Stimulated activated CD4-positive, alpha-beta T cell treated with anti-CD3 and anti-CD28 coated beads, Interleukin-2, amount 100 ng/mL, for 24 hours (primary cell): ENCODE measurements at places on chromosomes 5 and 9.
A peak's percentile ranks its signal among the peaks of the same experiment; 100 is the strongest.

DNA sequence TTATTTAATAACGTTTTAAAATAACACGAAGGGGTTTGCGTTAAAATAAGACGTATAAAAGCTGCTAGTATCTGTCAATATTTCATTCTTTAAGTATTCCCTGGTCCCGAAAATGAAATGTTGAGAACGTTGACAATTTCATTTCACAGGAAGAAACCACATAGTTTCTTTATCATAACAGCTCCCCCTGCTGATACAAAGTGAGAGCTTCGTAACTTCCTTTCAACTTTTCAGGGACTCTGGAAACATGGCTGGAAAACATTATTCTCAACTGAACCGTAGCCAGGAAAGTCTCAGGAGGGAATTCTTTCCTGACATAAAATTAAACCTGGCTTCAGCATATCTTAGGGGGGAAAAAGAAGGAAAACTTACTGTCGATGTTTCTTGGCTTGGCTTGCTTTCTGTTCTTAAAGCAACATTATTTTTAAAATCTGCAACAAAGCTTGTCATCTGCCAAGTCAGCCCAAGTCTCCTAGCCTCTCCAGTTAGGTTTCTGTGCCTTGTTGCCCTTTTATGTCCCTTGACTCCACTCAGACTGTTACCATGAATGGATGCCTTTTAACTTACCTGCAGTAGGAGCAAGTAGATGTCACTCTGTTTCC is 122.9 kb upstream of the DAB2 start:
- DNase-seq: no peak

- DNase-seq: no peak
Measured at GRCh38 chr5:137340881-137341280, 158.2 kb downstream of the SPOCK1 start.

- DNase-seq: no peak
Measured at GRCh38 chr9:110092792-110093191, 115.2 kb downstream of the C9orf152 start.

GRCh38 chr5:139273572-139274289 is 19.8 kb upstream of the MATR3 start:
- peak; percentile 91 for DNase-seq

DNA sequence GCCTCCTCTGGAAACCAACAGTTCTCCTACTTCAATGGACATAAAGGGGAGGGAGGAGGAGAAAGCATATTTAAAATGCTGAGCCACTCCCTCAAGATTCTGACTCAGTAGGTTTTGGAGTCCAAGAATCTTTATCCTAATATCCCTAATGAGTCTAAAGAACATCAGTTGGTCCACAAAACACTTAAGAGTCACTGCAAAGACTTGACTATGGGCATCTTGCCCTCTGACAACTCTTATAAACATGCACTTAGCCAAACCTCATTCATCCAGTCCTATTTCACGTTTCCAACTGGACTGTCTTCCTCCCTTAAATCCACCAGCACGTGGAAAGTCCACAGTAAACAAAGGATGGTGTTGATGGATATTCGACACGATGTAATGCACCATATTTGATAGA is 172.5 kb downstream of the FAM114A2 start:
- DNase-seq: no peak

- no peak for DNase-seq
Measured at GRCh38 chr5:166004006-166004405, 2287.4 kb upstream of the WWC1 start.

DNA sequence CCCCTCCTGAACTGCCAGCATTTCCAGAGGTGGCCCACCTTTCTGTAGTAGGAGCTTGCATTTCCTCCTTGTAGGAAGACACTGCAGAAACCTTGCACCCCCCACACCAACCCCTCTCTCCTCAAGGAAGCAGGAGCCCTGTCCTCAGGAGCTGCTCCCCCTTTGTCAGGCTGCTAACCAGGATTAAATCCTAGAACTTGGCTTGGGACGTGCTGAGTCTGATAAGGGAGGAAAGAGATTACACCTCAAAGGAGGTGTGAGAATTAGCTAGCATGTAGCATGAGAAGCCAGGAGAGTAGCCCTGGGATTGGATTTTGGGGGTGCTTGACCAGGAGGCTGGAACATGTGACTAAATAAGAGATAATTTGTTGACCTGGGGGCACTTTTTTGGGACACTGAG is 119.8 kb upstream of the ALDH1B1 start:
- no peak for DNase-seq

GRCh38 chr5:106964132-106964531 is 706.6 kb downstream of the EFNA5 start:
- DNase-seq: no peak

DNA sequence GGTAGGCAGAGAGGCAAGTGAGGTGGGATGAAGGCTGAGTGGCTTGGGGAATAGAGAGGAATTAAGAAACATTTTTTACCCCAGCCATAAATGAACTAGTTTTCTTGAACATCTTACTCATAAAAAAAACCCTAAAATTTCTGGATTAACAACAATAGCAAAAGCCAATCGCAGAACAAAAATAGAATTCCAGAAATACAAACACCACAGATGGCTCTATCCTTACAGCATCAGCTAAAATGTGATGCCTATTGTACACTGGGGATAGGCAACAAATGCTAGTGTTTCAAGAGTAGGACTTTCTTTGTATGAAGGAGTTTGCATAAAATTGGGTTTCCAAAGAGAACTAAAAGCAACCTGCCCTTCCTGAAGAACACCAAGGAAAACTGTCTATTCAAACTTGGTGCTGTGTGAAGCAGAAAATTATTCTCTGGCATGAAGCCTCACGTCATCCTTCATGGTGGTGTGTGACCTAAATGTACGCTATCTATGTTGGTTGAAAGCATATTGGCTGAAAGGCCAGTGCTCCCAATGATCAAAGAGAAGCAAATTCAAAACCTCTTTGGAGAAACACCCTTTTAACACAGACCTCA is 82.9 kb downstream of the JAKMIP2 start:
- DNase-seq: no peak

DNA sequence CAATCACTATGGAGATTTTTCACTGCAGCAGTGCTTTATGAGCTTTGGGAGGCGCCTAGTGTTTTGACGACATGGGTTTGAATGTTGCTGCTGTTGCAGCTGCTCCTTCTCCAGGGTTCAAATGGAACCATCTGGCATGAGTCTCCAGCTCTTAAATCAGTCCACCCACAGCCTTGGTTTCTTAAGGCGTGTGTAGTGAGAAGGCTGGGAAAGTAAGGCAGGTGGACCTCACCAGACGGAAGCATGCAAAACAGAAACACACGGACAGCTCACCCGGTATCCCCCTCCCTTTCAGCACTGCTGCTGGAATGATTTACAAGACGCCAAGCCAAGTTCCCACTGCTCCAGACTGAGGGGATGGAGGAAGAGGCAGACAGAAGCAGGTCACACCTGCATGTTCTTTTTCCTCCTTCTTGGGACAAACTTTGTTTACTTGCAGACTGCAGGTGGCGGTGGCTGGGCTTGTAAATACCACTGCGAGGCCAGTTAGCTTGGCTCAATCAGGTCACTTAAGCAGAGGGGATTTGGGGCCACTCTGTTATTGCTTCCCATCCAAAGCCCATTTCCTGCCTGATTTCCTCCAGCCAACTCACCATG is 47.4 kb downstream of the ADAM19 start:
- DNase-seq: no peak

- DNase-seq: no peak
Measured at GRCh38 chr9:84804951-84805694, 135.6 kb downstream of the NTRK2 start.

DNA sequence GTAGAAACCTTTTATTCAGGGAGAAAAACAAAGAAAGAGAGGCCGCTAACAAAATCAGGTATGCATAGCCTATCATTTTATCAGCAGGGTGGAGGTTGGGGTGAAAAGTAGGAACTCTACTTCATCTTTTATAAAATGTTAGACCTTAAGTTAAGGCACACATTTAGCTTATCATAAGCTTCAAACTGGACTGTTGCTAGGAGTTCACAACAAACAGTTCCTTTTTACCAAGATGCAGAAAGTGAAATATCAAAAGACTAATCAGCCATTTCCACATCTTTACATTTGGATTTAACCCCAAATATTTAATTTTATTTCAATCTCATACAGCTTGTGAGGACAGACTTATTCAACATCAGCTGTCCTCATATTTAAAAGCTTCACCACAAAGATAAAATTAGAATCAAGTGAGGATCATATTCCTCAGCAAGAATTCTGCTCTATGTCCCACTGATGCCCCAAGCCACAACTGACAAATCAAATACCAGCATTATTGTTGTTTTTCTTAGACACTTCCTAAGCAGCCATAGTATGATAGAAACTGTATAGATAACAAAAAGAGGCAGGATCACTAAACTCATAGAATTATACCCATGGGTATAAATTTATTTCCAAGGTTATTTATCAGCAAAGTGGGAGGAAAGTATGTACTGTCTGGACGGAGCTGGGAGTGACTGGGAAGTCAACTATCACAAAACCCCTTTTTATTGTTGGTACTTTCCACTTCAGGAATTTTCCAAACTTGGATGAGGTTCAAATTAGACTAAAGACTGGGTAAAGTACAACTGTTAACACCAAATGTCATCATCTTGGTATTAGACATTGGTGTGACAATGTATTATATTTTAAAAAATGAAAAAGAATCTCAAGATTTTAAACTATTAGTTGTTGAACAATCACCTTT is 29.9 kb upstream of the MYOT start:
- DNase-seq: no peak

GRCh38 chr5:160023908-160024630 is 15.1 kb downstream of the TTC1 start:
- DNase-seq: no peak

GRCh38 chr5:73431204-73431851 is 17.2 kb downstream of the FOXD1 start:
- DNase-seq: no peak

DNA sequence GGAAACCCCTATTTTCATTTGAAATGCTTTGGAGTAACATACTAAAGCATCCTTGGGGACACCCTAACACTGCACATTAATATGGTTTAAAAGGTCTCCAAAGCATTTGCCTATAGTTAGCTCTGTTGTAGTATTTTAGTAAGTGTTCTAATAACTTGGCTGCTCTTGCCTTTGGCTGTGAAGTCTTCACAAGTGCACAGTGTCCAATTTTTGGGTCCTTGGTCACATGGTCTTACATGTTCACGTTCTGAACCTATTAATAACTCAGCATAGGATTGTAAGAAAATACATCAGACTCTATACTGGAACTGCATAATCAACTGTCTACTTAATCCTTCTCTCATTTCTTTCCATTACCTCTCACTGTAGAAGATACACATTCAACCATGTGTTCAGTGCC is 17.4 kb downstream of the ADAMTS19 start:
- DNase-seq: no peak

DNA sequence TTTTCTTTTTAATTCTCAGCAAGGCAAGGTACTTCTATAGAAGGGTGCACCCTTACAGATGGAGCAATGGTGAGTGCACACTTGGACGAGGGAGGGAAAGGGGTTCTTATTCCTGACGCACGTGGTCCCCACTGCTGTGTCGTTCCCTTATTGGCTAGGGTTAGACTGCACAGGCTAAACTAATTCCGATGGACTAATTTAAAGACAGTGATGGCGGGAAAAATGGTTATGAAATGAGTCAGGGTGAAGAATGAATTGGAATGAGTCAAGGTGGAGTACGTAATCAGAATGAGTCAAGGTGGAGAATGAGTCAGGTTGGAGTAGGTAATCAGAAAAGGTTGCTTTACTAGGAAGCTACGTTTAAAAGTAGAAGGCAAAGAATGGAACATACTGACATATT is 2.1 kb upstream of the HMGCS1 start:
- DNase-seq: peak; percentile 38

GRCh38 chr5:85670417-85670816 is 947.3 kb upstream of the COX7C start:
- DNase-seq: no peak

GRCh38 chr5:141701360-141702119 is 19.5 kb upstream of the ARAP3 start:
- peak; percentile 18 for DNase-seq

DNA sequence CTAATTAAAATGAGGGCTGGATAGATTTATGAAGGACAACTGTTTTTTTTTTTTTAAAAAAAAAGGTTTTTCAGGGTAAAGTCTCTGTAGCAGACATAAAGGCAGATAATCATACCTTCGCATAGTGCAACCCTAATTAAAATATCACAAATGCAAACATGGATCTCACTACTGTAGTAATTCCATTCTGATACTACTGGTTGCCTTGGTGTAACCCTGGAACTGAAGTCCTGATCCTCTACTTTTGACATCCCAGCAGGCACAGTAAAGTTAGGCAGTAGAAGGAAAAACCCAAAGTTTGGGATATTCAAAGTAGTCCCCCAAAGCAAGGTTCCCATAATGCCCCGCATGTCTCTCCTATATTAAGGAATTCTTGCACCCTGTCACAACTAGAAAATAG is 19.6 kb downstream of the RFX3 start:
- DNase-seq: no peak

- DNase-seq: no peak
Measured at GRCh38 chr9:127801955-127802575, 617 bp upstream of the FPGS start.

DNA sequence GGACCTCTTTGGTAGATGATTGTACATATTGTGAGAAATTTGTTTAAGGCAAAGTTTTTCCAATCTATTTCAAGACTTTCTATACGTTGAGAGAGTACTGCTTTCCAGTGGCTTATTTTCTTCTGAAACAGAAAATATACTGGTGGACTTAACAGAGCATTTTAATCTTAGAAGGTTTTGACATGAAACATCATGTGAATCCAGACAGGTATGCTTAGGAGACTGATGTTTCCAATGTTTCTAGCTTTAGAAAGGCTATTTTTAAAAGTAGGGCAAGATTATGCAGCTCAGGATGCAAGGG is 71.0 kb downstream of the PIK3R1 start:
- no peak for DNase-seq

- DNase-seq: no peak
Measured at GRCh38 chr9:82488313-82489200, 500.0 kb downstream of the SPATA31D1 start.

DNA sequence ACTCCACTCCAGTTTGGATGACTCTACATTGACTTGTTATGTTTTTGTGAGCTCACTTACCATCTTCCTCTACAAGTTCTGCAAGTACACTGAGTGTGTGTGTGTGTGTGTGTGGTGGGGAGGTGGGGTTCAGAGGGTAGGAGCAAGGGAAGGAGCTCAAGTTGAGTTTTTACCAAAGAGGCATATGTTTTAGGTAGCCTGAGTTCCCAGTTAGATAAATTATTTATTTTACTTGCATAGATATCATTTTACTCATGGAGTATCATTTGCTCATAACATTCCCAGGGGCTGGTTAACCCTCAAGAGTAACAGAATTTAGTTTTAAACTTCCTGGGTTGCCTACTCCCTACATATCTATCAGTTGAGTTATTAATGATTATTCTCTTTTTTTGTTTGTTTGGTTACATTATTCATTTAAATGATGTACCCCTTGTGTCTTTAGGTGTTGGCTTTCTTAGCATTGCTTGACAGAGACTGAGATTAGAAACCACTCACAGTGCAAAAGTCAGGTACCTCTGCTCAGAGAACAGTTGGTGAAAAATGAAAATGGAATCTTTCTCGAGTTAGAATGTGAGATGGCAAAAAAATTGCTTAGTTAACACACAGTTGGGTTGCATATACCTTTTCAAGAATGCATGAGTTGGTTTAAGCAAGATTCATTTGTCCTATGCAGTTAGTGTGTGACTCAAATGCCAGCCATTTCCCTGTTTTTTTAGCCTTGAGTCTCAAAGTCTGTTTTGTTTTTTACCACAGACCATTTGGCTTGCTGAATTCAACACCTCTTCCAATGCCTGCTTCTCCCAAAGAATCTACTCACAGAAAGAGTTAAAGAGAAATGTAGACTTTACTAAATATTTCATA is 29.2 kb downstream of the TNFSF8 start:
- no peak for DNase-seq

- no peak for DNase-seq
Measured at GRCh38 chr5:33662722-33663427, 222.1 kb downstream of the TARS1 start.

- no peak for DNase-seq
Measured at GRCh38 chr5:83400241-83400640, 71.3 kb upstream of the VCAN start.
